ENCODE measurements at places on chromosomes 12 and 14.

GRCh38 chr12:107329569-107330324, 236.4 kb upstream of the CRY1 start:
- DNase-seq: no peak

GRCh38 chr12:102642199-102642598, 161.8 kb upstream of the IGF1 start:
- no peak for DNase-seq

- no peak for DNase-seq
Measured at GRCh38 chr12:50611021-50611744, 106.4 kb downstream of the DIP2B start.

- DNase-seq: no peak
Measured at GRCh38 chr12:106594447-106594846, 11.6 kb downstream of the RFX4 start.

DNA sequence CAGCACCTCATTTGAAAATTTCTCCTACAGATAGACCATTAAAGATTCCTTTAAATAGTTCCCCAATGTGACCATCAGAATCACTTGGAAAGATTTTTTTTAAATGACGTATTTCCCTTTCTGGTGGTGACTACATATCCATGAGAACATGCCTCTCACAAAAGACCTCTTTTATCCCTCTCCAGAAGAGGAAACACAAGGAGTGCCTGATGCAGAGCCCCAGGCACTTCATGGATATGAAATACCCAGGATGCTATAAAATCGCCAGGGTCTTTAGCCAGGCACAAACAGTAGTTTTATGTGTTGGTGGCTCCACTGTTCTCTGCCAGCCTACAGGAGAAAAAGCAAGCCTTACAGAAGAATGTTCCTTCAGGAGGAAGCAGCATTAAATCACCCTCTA, 97.1 kb downstream of the ETNK1 start:
- DNase-seq: no peak

- DNase-seq: no peak
Measured at GRCh38 chr12:51186465-51187085, 13.6 kb upstream of the TFCP2 start.

DNA sequence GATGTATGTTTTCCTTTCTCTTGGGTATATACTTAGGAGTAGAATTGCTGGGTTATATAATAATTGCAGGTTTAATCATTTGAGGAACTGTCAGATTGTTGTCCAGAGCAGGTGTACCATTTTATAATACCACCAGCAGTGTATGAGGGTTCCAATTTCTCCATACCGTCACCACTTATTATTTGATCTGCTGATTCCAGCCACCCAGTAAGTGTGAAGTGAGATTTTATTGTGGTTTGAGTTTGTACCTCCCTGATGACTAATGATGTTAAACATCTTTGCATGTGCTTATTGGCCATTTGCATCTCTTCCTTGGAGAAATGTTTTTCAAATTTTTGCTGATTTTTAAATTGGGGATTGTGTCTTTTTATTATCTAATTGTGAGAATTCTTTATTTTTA, 15.1 kb downstream of the NCKAP5L start:
- no peak for DNase-seq

- DNase-seq: no peak
Measured at GRCh38 chr12:18373181-18373580, 111.9 kb downstream of the PIK3C2G start.

DNA sequence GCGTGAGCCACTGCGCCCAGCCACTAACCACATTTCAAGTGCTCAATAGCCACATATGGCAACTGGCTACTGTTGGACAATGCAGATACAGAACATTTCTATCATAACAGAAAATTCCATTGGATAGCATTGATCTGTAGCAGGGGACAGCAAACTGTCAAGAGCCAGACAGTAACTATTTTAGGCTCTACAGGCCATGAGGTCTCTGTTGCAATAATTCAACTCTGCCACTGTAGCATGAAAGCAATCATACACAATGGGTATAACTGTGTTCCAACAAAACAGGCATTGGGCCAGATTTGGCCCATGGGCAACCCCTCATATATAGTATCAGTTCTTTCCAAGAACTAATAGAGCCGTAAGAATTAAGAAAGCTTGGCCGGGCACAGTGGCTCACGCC, 8.0 kb downstream of the CSRNP2 start:
- no peak for DNase-seq

GRCh38 chr12:120686690-120687577, at the start of gene MLEC:
Gene MLEC (plus strand): TSS chr12:120687149. CDS start chr12:120687297, 148 bp downstream.
- DNase-seq: peak; percentile 99

DNA sequence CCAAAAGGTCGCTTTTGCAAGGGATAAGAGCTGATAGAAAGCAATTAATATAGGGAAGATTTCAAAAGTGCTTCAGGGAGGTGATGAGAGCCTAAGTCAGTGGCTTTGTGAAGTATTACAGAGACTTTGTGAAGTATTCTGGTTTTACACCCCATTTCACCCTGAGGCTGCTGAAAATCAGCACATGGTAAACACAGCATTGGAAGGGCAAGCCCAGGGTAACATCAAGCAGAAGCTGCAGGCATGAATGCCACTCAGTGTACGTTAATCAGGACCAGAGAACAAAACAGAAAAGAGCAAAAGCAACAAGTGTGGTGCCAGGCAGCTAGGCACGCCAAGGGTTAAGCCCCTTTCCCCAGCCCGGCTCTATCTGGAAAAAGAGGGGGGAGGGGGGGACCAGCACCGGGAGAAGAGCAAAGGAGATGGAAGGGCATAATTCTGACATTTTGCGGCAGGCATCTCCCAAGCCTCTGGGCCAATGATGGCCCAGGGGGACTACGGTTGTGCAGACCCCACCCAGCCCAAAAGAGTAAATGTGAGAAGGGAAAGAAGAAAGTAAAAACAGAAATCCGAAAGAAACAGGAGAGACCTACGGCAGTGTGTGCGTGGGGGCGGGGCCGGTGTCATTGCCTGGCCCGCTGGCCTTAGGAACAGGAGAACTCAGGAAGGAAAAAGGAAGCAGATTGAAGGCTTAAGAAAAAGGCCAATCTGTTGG, 58.9 kb downstream of the DHRS2 start:
- DNase-seq: no peak

GRCh38 chr12:109255377-109255776, 53.7 kb downstream of the FOXN4 start:
- DNase-seq: no peak

- DNase-seq: no peak
Measured at GRCh38 chr12:1592444-1593173, 1.8 kb downstream of the FBXL14 start.

Measured in vagina (tissue), 2 donors.